ENCODE measurements at places on chromosomes 1 and 21.

- no peak for DNase-seq
Measured at GRCh38 chr1:226309398-226310244, 657 bp upstream of the LIN9 start.

- no peak for DNase-seq
Measured at GRCh38 chr1:28466226-28466778, 39.5 kb upstream of the RCC1 start.

DNA sequence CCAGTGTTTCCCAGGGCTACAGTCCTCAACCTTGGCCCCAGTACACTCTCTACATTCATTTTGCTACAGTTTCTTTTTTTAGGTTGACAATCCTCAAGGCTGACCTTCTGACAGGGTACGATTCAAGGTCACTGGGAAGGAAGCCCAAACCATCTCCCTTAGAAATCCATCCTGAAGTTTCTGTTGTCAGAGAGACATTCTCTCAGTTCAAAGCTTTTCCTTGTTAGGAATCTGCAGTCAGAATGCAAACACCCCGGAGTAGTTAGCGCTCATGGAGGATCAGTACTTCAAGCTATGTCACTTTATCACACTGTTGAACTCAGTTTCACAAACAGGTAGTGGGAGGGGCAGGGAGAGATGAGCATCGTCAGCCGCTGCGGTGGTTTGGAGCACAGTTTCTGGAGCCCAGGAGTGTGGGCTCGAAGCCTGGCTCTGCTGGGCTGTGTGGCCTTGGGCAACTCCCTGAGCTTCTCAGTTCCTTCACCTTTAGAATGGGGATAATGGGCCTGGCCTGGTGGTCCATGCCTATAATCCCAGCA lies 4.2 kb downstream of the SLC2A5 start:
- DNase-seq: no peak

GRCh38 chr1:10557714-10558113 lies 83.0 kb downstream of the PEX14 start:
- DNase-seq: no peak

- DNase-seq: no peak
Measured at GRCh38 chr1:219299420-219299819, 125.7 kb downstream of the LYPLAL1 start.

DNA sequence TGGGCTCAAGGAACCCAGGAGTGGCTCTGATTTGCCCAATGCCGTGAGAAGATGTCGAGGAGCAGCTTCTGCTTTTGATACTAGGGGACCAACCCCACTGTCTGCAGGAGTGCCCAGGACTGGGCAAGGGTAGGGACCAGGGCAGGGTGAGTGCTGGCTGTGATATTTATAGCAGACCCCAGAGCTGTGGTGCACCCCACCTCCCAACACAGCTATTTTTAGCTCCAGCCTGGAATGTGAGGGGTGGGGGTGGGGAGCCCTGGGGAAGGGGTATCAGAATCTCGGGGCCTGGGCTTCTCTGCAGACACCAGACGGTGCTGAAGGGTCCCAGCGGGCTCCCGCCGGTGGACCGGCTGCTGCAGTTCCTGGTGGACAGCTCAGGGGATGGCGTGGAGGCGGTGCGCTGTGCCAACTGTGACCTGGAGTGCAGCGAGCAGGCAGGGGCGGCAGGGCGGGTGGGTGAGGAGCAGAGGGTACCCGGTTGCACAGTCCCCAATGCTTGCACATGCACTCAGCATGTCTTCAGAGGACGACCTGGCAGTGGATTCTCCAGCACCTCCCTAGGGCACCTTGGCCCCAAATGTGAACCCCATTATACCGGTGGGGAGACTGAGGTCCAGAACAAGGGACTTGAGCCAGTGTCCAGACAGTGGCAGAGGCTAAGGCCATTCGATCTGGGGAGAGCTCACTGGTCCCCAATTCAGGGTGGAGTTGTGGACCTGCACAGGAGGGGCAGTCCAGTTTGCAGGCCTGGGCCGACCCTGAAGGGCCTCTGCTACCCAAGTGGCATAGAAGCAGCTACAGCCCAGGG lies 1.4 kb downstream of the RNF207 start:
- DNase-seq: no peak

DNA sequence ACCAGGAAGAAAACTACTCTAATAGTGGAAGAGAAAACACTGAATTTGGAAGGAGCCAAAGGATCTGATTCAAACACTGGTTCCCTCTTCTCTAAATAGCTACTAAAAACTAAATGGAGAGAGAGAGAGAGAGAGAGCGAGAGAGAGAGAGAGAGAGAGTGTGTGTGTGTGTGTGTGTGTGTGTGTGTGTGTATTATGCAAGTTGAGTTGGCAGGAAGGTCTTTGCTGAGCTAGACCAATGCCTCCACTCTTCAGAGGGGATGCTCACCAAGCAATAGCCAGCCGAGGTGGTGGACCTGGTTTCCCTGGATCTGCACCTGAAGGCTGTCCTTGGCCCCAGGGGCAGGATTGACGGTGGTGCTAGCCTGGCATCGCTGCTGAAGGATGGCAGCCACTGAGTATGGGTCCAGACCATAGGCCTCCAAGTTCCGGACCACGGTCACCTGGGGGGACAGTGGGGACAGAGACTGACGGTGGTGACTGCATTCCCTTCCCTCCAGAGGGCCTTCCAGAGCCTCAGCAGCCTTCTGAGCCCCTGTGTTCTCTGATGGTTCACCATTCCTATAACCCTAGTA lies 18.8 kb downstream of the EIF2D start:
- no peak for DNase-seq

DNA sequence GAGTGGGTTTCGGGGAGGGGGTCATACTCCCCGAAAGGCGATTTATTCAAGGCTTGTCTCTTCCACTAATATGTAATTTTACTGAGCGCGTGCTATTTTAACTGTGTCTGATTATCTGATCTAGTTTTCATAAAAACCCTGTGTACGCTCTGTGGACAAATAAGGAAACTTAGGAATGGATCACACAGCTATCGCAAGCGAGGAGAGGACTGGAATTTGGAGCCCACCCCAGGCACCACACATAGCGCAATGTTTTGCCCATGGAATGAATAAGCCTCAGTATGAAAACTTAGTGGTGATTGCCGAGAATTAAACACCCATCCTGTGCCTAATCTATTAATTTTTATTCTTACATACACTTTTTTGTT lies 9.8 kb upstream of the RAB42 start:
- no peak for DNase-seq

DNA sequence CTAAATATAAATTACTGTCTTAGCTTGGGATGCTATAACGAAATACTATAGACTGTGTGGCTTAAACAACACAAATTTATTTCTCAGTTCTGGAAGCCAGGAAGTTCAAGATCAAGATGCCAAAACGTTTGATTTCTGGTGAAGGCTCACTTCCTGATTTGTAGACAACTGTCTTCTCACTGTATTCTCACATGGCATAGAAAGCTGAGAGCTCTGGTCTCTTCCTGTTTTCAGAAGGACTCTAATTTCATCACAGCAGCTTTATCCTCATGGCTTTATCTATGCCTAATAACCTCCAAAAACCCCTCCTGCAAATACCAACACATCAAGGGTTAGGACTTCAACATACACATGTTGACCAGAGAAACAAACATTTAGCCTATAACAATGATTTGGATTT lies 1795.5 kb downstream of the MRPL39 start:
- no peak for DNase-seq

- no peak for DNase-seq
Measured at GRCh38 chr1:19203440-19203839, 6.6 kb downstream of the UBR4 start.

- no peak for DNase-seq
Measured at GRCh38 chr1:109089242-109090015, 1.1 kb upstream of the TMEM167B start.

GRCh38 chr1:248611883-248612414 lies 14.4 kb upstream of the OR2T10 start:
- peak; percentile 1 for DNase-seq

GRCh38 chr1:19852036-19852435 lies 30.2 kb upstream of the OTUD3 start:
- DNase-seq: no peak

DNA sequence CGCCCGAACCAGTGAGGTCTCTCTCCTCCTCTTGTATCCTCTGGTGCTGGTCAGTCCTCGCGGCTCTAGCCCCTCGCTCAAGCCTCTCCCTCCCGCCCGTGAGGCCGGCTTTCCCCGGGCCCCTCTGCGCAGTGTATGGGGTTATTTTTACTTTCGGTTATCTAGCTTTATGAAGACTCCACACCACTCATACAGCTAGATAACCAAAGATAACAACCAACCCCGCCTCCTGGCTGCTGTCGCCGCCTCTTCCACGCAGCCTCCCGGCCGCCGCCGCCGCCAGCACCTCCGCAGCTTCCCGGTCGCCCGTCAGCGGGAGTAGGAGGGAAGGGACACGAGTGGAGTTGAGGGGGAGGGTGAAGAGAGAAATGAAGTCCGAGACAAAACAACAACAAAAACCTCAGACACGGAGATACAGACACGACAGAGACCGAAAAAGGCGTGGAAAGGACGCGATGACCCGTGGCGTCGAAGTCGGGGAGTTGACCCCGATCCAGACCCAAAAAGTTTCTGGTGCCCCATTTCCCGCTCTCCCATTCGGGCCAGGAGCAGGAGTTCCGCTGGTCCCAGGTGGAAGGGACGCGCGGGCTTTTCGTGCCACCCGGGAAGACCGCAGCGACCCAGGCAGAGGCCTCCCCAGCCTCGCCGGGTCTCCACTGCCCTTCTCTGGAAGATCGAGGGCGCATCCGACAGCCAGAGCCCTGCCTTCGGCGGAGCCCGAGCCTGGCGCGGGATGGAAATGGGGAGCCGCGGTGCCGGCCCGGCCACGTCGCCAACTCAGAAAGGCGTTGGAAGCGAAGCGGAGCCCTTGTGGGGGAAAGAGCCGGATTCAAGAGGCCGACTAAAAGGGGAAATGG lies 51.4 kb downstream of the RHBG start:
- no peak for DNase-seq

- no peak for DNase-seq
Measured at GRCh38 chr1:225044258-225044657, 114.8 kb downstream of the DNAH14 start.

- DNase-seq: no peak
Measured at GRCh38 chr1:64855557-64855956, 110.7 kb downstream of the RAVER2 start.

GRCh38 chr1:33276573-33277298 lies 20.4 kb downstream of the ZNF362 start:
- DNase-seq: no peak

- no peak for DNase-seq
Measured at GRCh38 chr1:25550683-25551310, 7.4 kb downstream of the LDLRAP1 start.

- no peak for DNase-seq
Measured at GRCh38 chr1:200075938-200076546, 48.5 kb downstream of the NR5A2 start.

DNA sequence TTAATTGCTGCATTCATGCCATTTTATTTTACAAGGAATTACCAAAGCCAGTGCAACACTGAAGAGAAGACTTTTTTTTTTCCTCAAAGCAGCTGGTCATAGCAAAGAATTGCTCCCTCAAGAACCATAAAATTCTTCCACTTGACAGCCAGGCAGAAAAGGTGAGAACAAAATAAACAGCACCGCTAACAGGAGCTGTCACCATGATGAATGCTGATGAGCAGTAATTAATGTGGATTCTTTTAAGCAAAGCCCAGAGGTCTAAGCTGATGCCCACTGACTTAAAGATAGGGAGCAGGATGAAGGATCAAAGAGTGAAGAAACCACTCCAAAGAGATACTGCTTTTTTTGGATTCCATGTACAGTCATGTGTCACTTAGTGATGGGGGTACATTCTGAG lies 428.4 kb downstream of the BRINP3 start:
- DNase-seq: no peak

GRCh38 chr1:157798211-157798610 lies 21.3 kb upstream of the FCRL2 start:
- DNase-seq: no peak

DNA sequence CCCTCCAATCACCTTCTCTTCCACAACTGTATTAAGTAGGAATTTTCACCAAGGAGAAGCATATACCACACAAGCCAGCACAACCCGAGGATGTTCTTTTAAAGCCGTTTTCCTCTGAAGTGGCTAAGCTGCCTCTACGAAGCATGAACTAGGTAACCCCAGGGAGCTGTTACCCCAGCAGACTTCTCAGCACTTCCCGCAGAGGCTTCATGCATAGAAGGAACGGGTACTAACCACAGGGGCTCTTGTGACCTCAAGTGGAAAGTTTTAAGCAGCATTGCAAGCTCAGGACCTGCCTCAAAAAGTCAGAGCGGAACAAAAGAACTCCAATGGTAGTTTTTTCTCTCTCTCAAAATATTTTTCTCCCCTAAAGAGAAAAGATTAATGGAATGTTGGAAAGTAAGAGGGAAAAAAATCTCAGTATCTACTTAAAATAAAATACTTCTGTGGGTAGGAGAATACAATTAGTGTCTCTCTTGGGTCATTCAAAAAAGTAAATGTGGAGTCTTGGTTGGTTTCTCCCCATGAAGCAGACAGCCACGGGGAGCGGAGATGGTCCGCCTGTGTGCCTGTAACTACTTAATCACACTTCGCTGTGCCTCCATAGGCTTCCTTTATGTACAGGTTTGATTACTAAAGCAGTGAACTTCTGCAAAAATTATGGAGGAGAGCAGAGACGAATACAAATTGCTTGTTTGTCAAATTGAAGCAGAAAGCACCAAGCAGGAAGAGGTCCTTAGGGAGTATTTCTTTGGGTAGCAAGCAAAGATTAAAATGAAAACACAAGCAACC lies 40.9 kb downstream of the STX6 start:
- DNase-seq: no peak

DNA sequence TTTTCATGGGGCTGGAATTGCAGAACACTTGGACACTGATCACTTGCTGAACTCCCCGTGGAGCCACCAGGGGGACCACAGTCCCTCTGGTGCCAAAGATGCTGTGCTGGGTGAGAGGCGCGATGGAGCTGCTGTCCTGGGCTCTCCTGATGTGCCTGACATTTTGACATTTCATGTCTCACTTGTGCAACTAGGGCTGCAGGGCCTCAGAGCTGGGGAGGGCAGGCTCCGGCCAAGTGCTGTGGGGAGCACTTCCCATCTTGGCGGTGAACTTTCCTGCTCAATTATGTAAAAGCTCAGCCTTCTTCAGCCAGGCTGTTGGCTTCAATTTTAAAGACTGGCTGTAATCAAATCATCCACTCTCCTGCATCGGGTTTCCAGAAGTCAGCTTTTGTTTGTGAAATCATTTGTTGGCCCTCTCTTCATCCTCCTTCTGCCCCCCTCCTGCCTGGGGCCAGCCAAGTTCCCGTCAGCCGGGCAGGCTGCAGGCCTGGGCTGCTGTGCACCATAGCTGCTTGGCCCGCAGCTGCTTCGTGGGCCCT lies 36.8 kb downstream of the KCNAB2 start:
- no peak for DNase-seq
